ENCODE measurements at places on chromosomes 1 and 21.

DNA sequence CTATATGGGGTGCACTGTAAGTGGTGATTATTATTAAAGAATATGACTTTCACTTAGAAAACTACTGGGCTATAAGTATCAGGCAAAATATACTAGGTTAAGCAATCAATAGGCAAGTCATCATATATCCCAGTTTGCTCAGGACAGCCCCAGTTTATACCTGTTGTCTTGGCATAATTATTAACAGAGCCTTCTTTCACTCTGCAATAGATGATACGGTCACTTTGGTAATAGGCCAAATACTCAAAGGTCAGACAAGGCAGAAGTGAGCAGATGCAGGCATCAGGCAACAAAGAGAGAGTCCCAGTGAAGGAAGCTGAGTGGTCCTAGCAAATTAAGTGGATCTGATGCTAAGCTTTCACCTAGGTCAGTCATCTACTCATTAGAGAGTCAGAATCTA is 599.9 kb downstream of the LMO4 start:
- no peak for DNase-seq

DNA sequence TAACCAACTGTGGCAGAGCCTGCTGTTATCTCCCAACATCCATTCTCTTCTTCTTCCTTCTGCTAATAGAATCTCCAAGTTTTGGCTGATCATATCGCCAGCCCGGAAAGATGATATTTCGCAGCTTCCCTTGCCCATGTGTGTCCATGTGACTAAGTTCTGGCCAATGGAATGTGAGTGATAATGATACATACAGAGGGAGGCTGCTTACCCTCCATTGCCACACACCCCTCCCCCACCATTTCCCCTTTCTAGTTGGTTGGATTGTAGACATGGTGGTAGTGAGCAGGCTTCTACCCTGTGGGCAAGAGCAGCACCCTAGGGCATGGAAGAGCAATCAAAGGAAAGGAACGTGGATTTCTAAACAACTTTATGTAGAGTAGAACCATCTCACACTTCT is 48.8 kb downstream of the SLC9C2 start:
- no peak for DNase-seq

GRCh38 chr1:217331698-217332097 is 299.2 kb downstream of the GPATCH2 start:
- DNase-seq: no peak

DNA sequence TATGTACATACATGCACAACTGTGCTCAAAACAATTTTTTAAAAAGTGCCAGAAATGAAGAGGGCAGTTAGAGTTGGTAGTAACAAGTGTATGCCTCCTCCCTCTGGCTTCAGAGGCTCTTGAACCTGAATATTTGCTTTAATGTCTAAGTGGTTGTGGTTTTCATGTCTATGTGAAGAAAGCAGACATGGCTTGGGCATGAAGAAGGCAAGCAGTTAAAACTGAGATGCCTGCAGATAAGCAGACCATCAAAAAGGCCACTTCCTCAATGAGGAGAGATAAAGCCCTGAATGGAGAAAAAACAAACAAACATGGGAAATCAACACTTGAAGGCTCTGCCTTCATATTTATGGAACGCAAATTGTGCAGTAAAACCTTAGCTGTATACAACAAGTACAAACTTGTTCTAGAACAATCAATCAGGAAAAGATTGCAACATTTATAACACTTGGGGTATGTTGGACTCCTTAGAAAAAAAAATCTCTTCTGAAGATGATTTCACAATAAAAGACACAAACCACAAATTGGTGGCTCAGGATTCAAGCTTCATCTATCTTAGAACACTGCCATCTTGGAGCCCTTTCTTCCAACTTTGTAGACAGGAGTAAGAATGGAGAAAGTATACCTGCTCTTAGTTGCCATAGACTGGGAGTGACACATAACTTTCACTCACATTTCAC is 52.7 kb upstream of the PLA2G4A start:
- DNase-seq: no peak

GRCh38 chr1:155001425-155001674 is 1.3 kb upstream of the ZBTB7B start:
- no peak for DNase-seq

GRCh38 chr1:59976194-59977074 is 49.9 kb upstream of the CYP2J2 start:
- no peak for DNase-seq

DNA sequence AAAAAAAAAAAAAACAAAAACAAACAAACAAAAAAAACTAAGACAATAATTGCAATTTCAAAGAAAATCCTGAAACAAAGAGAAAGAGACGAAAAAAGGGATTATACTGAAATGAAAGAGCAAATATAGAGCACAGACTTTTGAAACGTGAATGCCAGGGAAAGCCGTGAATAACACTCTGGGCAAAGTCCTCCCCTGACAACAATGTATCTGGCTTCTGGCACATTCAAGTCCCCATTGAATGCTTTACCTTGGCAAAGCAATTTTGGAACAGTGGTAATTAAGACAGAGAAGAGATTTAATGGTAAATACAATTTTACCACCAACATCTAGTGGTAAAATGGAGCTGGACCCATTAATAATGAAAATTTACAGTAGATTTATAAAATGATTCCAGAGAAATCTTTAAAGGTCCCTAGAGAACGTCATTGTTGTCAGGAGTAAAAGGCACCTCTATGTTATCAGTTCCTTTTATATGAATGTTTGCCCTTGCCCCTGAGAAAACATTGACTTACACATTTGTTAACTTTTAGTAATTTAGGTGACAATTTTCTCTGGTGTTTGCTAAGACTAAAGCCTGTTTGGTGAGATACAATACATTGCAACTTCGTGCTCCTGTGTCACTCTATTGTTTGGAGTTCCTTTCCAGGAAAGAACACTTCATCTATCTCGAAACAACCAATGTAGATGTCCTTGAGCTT is 89.7 kb downstream of the GREM2 start:
- no peak for DNase-seq

DNA sequence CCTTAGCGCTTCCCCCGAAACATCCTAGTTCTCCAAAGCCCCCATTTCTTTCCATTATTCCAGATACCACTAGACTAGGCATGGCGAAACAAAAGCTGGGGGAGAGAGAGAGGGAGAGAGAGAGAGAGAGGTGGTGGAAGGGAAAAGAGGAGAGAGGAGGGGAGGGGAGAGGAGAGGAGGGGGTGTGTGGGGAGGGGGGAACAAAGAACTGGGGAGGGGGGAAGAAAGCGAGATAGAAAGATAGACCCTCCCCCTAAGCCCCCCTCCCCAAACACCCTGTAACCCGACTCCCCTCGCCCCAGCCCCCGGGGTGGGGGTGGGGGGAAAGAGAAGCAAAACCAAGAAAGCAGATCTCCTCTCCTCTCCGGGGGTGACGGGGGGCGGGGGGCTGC is 352 bp downstream of the MEX3A start:
- DNase-seq: no peak

GRCh38 chr1:3545363-3546047 is 65.8 kb downstream of the MEGF6 start:
- DNase-seq: no peak

- DNase-seq: no peak
These were observed 253.6 kb downstream of the HMCN1 start for GRCh38 chr1:185987611-185988321.

- DNase-seq: no peak
These were observed 96.4 kb upstream of the BACE2 start for GRCh38 chr21:41071258-41072171.

- no peak for DNase-seq
These were observed 114.1 kb downstream of the WDR3 start for GRCh38 chr1:118043624-118044023.

GRCh38 chr1:159214149-159214760 is 9.6 kb downstream of the ACKR1 start:
- DNase-seq: no peak

- DNase-seq: no peak
These were observed 48.3 kb upstream of the H6PD start for GRCh38 chr1:9186082-9186859.

DNA sequence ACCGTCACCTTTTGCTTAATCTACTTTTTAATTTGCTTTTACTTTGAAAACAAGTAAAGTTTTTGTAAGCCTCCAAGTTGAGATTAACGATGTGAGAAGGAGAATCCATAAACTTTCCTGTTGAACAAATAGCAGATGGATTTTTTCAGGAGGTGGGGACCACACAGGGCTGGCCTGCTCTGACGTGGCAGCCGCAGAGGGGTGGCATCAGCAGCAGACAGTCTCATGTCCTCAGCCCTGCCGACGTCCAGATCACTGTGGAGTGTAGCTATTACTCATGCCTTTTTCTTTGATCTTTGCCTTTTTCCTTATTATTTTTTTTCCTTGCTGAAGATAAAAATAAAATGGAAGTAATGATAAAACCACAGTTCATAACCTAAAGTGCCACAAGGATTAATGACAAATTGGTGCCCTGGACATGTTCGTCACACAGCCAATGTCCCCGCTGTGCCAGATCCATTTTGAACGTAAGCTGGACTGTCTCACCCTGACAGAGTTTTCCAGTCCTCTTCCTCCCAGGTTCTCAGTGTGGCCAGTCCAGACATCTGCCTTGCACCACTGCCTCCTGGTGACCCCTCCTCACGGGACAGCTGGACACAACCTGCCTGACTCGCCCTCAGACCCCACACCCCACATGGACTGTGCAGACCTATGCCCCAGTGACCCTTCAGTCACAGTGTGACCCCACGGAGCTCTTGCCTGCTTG is 15.4 kb upstream of the ZBTB21 start:
- DNase-seq: no peak

- no peak for DNase-seq
These were observed 95.1 kb downstream of the WDR4 start for GRCh38 chr21:42784276-42784675.

DNA sequence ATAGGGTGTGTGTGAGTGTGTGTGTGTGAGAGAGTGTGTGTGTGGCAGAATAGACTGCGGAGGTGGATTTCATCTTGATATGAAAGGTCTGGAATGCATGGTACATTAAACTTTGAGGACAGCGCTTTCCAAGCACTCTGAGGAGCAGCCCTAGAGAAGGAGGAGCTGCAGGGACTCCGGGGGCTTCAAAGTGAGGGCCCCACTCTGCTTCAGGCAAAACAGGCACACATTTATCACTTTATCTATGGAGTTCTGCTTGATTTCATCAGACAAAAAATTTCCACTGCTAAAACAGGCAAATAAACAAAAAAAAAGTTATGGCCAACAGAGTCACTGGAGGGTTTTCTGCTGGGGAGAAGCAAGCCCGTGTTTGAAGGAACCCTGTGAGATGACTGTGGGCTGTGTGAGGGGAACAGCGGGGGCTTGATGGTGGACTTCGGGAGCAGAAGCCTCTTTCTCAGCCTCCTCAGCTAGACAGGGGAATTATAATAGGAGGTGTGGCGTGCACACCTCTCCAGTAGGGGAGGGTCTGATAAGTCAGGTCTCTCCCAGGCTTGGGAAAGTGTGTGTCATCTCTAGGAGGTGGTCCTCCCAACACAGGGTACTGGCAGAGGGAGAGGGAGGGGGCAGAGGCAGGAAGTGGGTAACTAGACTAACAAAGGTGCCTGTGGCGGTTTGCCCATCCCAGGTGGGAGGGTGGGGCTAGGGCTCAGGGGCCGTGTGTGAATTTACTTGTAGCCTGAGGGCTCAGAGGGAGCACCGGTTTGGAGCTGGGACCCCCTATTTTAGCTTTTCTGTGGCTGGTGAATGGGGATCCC is 18.3 kb upstream of the HDAC1 start:
- DNase-seq: peak; percentile 91

DNA sequence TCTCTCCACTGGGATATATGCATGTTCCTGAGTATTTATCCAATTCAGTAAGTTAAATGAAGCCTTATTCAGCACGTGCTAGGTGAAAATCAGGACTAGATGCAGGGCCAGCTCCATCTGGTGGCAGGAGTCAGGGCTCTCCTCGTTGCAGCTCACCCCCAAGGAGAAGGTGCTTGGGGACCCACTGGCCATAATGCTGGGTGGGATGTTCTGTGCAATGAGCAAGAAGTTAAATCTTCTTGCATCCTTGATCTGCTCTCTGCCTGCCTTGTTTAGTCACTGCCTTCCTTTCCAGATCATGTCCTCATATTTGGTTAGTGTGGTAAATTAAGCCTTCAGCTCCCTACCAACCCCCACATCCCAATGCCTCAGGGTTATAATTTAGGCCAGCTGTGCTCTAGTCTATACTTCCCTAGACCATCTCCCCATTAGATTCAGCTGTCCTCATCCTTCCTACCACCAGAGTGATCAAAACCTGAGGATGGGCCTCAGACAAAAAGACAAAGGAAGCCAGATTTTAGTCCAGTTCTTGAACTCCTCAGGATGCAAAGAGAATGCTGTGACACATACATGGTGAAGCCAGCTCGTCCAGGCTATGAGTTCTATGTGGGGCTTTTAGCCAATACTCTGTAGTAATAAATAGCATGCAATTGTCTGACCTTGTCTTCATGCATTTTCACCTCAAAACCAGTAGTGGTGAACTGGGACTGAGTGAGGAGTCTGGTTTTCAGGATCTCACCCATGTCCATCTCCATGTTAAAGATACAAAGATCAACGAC is 55.9 kb downstream of the SEC16B start:
- no peak for DNase-seq

- no peak for DNase-seq
These were observed 558 bp upstream of the PGD start for GRCh38 chr1:10398278-10398733.

- no peak for DNase-seq
These were observed 32.7 kb upstream of the ENAH start for GRCh38 chr1:225685476-225686176.

- DNase-seq: no peak
These were observed 161.7 kb upstream of the ST6GALNAC5 start for GRCh38 chr1:76705560-76705959.

DNA sequence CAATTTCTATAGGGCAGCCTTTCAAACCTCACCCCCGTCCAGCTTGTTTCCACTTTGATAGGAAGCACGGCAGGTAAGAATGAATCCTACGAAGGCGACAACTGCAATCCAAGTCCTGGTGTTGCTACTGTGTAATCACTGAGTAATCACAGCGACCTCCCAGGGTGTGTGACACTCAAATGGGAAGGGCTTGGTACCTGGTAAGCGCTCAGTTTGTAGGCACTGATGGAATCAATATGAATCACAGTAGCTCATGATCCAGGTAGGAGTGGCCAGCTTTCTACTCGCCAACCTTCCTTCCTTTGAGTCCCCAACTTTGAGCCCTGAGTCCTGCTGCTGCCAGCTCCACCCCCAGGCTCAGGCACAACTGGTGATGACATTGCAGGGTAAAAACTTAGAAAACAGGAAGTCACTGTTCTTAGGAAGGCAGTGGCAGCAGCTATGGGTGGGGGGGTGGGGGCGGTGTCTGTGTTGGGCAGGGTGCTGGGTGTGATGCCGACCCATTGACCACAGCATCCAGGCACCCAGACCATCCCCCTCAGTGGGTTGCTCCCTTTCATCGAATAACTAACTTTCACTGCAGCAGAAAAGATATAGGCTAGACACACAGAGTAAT is 70.7 kb downstream of the CD247 start:
- peak; percentile 48 for DNase-seq

- no peak for DNase-seq
These were observed 17.9 kb downstream of the HIVEP3 start for GRCh38 chr1:41900603-41901444.

DNA sequence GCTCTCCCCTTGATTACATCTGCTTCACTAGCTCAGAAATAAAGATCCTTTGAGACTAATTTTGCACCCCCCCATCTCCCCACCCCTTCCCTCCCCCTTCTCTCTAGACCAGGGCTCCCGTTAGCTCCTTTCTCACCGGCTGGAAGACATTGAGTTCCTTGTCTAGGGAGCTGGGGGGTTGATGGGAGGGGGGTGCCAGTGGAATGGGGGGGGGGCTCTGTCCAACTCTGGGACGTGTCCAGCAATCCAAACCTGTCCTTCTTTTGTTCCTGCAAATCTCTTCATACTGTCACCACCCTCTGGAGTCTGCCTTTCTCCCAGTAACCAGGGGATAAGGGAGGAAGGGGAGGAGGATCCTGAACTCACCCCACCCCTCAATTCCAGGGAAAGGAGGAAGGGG is 61.9 kb downstream of the RHBG start:
- DNase-seq: no peak

- no peak for DNase-seq
These were observed at the start of gene S100A5 for GRCh38 chr1:153540394-153541361. S100A5 (minus strand) TSS chr1:153540934; CDS start chr1:153540191, 743 bp downstream.
